ENCODE measurements at places on chromosomes 2 and 18.

DNA sequence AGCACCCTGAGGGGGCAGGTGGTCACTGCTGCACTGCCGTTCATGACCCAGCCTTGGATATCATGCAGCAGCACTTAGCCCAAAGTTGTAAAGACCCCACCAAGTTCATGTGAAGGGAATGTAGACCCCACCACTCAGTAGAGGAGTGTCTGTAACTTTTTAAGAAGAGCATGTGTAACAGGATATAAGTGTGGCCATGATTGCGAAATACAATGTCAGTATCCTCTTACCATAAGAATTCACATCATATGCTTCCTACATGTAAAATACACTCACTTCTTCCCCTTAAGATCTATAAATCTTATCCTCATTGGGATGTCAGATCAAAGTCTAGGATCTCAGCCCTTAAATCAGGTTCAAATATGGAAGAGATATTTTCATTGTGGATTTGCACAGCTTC lies 276.9 kb downstream of the PTPRM start:
- no peak overlapping the region for H3K4me3 ChIP-seq
- no peak overlapping the region for H3K27ac ChIP-seq
- H3K27me3 ChIP-seq, result no peaks in the 10 kb centered on the region
- no peaks in the 10 kb centered on the region for H3K4me1 ChIP-seq
- DNase-seq, result no peak
- no peaks in the 10 kb centered on the region for H3K36me3 ChIP-seq

- H3K36me3 ChIP-seq, result no peaks in the 10 kb centered on the region
- no peak overlapping the region for H3K4me3 ChIP-seq
- no peak overlapping the region for H3K27ac ChIP-seq
Measured at GRCh38 chr18:41024792-41025191, 930.2 kb upstream of the PIK3C3 start.

- H3K27ac ChIP-seq, result no peak overlapping the region
- DNase-seq, result no peak
- peaks cover 9% of the 10 kb centered on the region for H3K4me1 ChIP-seq
- H3K36me3 ChIP-seq, result no peaks in the 10 kb centered on the region
- H3K27me3 ChIP-seq, result no peaks in the 10 kb centered on the region
Measured at GRCh38 chr2:217366966-217367365, 507.1 kb upstream of the TNP1 start.

- H3K4me3 ChIP-seq, result no peak overlapping the region
- peaks cover 2% of the 10 kb centered on the region for H3K36me3 ChIP-seq
- no peak overlapping the region for H3K27ac ChIP-seq
- no peak for DNase-seq
Measured at GRCh38 chr2:3154146-3154545, 223.5 kb downstream of the EIPR1 start.

- H3K4me1 ChIP-seq, result peaks cover 22% of the 10 kb centered on the region
- no peak for DNase-seq
- peak overlapping the region; percentile 69 for H3K27ac ChIP-seq
- no peaks in the 10 kb centered on the region for H3K27me3 ChIP-seq
Measured at GRCh38 chr2:238427435-238428162, 872 bp downstream of the ASB1 start.

DNA sequence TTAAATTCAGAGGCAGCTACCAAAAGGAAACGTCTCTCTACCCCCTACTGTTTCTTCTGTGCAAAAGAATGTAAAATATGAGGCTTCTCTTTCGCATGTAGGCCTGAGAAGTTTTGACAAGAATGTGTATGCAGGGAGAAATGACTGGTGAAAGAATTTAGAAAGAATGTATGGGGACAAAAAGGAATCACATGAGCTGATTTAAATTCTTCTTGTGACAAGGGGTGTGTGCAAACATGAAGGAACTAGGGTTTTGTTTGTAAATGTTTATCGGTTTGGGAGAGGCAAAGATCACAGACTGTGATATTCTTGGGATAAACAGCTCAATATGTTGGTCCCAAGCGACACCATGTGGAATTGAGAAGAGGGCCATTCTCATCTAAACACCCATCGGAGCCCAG lies 345.2 kb upstream of the VRK2 start:
- no peaks in the 10 kb centered on the region for H3K4me1 ChIP-seq
- H3K4me3 ChIP-seq, result no peak overlapping the region
- no peaks in the 10 kb centered on the region for H3K36me3 ChIP-seq
- no peak for DNase-seq
- H3K27ac ChIP-seq, result no peak overlapping the region
- H3K27me3 ChIP-seq, result no peaks in the 10 kb centered on the region

DNA sequence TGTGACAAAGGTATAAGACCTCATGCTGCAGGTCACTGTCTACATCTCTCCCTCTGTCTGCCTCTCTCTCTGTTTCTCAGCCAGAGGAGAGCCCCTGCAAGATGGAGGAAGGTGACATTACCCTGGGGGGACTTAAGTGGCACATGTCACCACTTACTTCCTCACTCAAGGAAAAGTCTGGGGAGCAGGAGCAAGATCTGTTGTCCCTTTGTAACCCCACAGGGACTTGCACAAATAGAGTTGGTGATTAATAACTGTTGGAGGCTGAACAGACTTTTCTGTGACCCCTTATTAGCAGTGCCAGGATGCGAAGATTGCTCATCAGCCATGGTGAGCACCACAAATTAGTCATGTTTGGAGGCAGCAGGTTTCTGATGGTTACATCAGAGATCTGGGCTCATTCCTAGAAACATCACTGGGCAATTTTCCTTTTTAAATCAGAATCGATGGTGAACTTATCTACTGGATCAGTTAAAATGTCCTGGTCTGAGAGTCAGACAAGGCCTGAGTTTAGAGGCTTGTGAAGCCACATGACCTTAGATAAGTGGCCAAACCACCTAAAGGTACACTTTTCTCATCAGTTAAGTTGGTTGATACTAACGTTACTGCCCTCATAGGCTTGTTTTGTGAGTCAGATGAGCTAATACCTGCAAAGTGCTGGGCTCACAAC lies 81.2 kb upstream of the LTBP1 start:
- DNase-seq, result no peak
- H3K4me3 ChIP-seq, result no peak overlapping the region
- H3K36me3 ChIP-seq, result no peaks in the 10 kb centered on the region
- no peaks in the 10 kb centered on the region for H3K4me1 ChIP-seq

- no peak overlapping the region for H3K4me3 ChIP-seq
- no peaks in the 10 kb centered on the region for H3K4me1 ChIP-seq
- no peaks in the 10 kb centered on the region for H3K27me3 ChIP-seq
- no peak overlapping the region for H3K27ac ChIP-seq
Measured at GRCh38 chr2:8148260-8149006, 533.4 kb upstream of the ID2 start.

DNA sequence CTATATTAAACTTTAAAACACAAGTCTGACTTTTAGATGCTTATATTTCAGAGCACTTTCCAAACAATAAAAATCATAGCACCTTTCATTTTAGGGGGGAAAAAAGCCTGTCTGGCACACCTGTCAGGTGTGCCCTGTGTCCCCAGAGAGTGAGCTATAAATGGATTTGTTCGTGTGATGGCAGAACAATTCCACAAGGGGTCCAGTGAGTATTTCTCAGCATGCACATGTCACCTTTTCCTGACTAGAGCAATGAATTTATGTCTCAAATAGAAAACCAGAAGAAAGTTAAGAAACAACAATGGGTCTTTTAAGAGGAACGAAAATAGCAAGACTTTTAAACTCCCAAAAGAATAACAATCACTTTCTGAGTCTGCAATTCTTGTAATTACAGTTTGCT lies 55.9 kb downstream of the ACVR1C start:
- no peak overlapping the region for H3K4me3 ChIP-seq
- H3K36me3 ChIP-seq, result no peaks in the 10 kb centered on the region
- peak; percentile 48 for DNase-seq
- no peaks in the 10 kb centered on the region for H3K4me1 ChIP-seq

- no peak overlapping the region for H3K27ac ChIP-seq
- no peaks in the 10 kb centered on the region for H3K36me3 ChIP-seq
- H3K4me1 ChIP-seq, result no peaks in the 10 kb centered on the region
- H3K27me3 ChIP-seq, result no peaks in the 10 kb centered on the region
Measured at GRCh38 chr2:177073611-177074010, 139.0 kb upstream of the HNRNPA3 start.

DNA sequence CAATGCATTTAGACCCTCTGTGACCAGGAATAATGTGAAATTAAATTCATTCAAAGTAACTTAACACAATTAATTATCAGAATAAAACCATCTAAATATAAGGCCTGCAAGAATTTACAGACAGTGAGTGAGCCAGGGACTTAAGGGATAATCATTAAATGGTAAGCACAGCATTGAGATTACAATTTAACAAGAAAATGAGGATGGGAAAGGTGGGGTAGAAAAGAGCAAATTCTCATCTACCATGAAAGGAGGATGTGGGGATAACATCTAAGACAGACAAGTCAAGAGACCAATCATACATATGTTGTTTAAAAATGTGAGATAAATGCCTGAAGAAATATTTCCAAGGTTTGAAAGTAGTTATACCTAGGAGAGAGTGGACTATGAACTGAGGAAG lies 259.3 kb upstream of the NT5C1B start:
- no peaks in the 10 kb centered on the region for H3K27me3 ChIP-seq
- no peaks in the 10 kb centered on the region for H3K36me3 ChIP-seq
- H3K27ac ChIP-seq, result no peak overlapping the region

DNA sequence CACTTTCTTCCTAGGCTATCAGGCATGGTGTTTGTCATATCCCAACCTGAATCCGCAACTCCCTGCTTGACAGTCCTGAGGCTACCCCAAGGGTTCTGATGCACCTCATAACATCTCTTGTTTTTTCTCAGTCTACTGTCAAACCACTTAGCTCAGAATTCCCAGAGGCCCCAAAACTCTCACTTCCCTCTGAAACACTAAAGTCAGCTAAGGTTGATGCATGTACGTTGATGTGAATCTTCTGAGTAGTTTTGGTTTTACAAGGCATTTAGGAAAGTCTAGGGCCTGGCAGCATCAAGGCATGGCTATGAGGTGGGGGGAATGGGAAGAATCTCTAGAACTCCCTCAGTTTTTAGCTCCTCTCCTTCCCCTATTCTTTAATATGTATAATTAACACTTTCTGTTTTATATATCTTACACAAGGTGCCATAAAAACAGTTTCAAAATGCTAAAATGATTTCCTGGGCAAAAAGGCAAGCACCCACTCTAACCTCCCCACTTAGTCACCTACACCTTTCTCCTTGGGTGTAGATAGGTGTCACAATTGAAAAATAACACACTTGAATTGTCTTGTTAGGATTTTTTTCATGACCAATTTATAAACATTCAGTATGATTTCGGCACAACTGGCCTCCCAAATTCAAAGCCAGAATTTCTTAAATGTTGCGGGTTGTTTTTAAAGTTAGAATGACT lies 71.4 kb upstream of the TANK start:
- no peaks in the 10 kb centered on the region for H3K36me3 ChIP-seq
- no peaks in the 10 kb centered on the region for H3K27me3 ChIP-seq

GRCh38 chr2:226475650-226476049 lies 324.0 kb downstream of the IRS1 start:
- H3K36me3 ChIP-seq, result no peaks in the 10 kb centered on the region
- no peak for DNase-seq
- H3K27ac ChIP-seq, result no peak overlapping the region

DNA sequence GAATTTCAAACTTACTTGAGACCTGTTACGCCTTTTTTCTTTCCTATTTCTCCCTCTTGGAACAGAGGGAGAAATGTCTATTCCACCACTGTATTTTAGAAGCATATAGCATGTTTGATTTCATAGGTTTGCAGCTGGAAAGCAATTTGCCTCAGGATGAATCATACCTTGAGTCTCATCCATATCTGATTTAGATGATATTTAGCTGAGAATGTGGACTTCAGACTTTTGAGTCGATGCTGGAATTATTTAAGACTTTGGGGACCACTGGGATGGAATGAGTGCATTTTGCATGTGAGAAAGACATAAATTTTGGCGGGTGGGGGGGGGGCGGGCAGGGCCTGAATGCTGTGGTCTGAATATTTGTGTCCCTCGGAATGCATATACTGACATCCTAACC lies 282.7 kb upstream of the STON1 start:
- no peak overlapping the region for H3K27ac ChIP-seq
- H3K4me3 ChIP-seq, result no peak overlapping the region
- H3K36me3 ChIP-seq, result no peaks in the 10 kb centered on the region
- H3K4me1 ChIP-seq, result no peaks in the 10 kb centered on the region
- DNase-seq, result no peak
- H3K27me3 ChIP-seq, result no peaks in the 10 kb centered on the region

GRCh38 chr2:240217431-240218301 lies 77.2 kb upstream of the OTOS start:
- no peak overlapping the region for H3K27ac ChIP-seq
- H3K4me1 ChIP-seq, result no peaks in the 10 kb centered on the region
- H3K36me3 ChIP-seq, result no peaks in the 10 kb centered on the region
- DNase-seq, result no peak

GRCh38 chr18:60865801-60866200 lies 467.4 kb upstream of the CDH20 start:
- no peak overlapping the region for H3K27ac ChIP-seq
- no peaks in the 10 kb centered on the region for H3K4me1 ChIP-seq
- H3K27me3 ChIP-seq, result no peaks in the 10 kb centered on the region
- H3K36me3 ChIP-seq, result no peaks in the 10 kb centered on the region
- DNase-seq, result no peak

GRCh38 chr2:99821039-99821438 lies 321.4 kb downstream of the AFF3 start:
- H3K4me3 ChIP-seq, result no peak overlapping the region
- no peak overlapping the region for H3K27ac ChIP-seq
- peaks cover 10% of the 10 kb centered on the region for H3K36me3 ChIP-seq
- no peaks in the 10 kb centered on the region for H3K27me3 ChIP-seq
- no peak for DNase-seq

DNA sequence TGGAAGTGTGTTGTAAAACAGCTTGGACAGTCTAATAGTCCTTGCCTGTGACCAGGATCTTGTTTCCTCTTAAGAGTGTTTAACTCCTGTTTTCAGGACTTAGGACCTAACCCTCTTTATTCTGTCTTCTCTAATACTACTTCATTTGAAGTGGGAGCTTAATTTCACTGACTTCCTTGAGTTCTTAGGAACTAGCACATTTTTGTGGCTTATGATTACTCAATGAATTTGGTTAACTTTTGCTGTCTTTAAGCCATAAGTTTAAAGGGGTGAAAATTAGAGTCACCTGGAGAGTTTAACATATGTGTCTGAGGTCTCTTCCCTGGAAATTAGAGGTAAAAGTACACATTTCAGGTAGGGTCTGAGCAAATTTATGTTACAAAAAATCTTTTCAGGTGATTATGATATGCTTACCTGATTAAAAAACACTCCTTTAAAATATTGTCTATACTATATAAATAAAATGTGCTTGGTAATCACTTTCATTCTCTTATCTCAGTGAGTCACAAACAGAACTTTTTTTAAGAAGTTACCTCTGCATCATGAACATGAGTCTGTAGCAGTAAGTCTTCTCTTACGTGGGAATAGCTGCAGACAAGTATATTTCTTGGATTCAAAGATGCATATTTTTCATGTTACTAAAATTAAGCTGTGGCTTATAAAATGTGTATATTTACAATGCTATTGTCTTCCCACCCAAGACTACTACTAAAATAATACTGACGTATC lies 52.7 kb downstream of the ATP9B start:
- no peak overlapping the region for H3K27ac ChIP-seq
- no peaks in the 10 kb centered on the region for H3K4me1 ChIP-seq
- DNase-seq, result no peak
- H3K27me3 ChIP-seq, result no peaks in the 10 kb centered on the region
- H3K36me3 ChIP-seq, result peaks cover 12% of the 10 kb centered on the region

GRCh38 chr2:105272176-105272575 lies 30.6 kb downstream of the GPR45 start:
- H3K4me3 ChIP-seq, result no peak overlapping the region
- H3K36me3 ChIP-seq, result peaks cover 99% of the 10 kb centered on the region
- no peaks in the 10 kb centered on the region for H3K4me1 ChIP-seq
- H3K27ac ChIP-seq, result no peak overlapping the region
- DNase-seq, result no peak

GRCh38 chr2:196952936-196953335 lies 26.4 kb upstream of the PGAP1 start:
- H3K4me1 ChIP-seq, result peaks cover 3% of the 10 kb centered on the region
- no peaks in the 10 kb centered on the region for H3K36me3 ChIP-seq
- no peak overlapping the region for H3K4me3 ChIP-seq
- no peak for DNase-seq

Data from common myeloid progenitor, CD34-positive (primary cell).